ENCODE measurements at places on chromosomes 4 and X.

GRCh38 chr4:124389591-124389990 lies 322.9 kb downstream of the ANKRD50 start:
- DNase-seq: no peak

DNA sequence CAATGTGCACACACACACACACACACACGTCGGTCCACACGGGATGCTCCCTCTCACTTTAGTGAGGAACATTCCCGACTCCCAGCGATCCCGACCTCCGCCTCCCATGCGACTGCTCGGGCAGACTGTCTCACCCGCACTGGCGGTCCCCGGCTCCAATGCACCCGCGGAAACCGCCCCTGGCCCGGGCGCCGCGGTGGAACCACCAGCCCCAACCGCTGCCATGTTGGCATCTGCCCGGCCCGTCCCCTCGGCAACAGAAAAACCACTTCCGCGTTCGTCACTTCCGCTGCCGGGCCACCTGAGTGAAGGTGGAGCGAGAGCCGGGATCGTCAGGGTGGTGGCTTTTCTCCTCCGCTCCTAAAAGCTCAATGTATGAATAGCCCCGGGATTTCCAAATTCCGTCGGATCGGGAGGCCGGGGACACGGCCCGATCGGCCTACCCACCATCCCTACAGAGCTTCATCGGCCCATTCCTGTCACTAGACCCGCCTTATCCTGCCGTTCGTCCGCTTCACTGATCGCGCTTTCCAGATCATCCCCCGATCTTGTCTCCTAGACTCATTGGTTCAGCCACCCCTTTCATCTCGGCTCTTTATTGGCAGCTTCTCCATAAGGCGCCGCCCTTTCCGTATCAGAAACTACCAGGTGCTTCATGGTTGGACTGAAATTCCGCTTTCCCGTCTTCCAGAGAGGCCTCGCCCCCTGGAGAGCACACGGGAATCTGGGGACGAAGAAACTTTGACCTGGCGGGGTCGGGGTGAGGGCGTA lies at the start of gene SLC35A2:
Gene SLC35A2, minus strand, starts transcription at position 235 of the 771 bp plus-strand sequence. Its CDS starts 10 bp downstream, at position 225.
- DNase-seq: peak; percentile 92

DNA sequence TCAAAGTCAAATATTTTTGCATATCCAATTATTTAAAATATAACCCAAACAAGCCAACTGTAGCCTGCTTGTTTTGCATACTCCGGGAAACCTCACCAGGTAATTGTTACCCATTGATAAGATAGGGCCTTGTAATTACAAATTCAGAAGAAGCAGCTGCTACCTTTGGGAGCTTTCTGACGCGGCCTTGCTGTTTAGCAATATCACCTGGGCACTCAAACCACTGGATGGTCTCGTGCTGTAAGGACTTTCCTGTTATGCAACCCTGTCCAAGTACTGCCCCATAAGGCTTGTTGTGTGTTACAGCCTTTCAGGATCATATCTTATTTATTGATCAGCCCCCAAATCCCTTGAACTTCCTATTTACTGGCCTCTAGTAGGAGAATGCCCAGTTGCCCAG lies 52.1 kb downstream of the HS3ST1 start:
- no peak for DNase-seq

- no peak for DNase-seq
Observed at GRCh38 chr4:101126059-101126458, 221.3 kb downstream of the PPP3CA start.

DNA sequence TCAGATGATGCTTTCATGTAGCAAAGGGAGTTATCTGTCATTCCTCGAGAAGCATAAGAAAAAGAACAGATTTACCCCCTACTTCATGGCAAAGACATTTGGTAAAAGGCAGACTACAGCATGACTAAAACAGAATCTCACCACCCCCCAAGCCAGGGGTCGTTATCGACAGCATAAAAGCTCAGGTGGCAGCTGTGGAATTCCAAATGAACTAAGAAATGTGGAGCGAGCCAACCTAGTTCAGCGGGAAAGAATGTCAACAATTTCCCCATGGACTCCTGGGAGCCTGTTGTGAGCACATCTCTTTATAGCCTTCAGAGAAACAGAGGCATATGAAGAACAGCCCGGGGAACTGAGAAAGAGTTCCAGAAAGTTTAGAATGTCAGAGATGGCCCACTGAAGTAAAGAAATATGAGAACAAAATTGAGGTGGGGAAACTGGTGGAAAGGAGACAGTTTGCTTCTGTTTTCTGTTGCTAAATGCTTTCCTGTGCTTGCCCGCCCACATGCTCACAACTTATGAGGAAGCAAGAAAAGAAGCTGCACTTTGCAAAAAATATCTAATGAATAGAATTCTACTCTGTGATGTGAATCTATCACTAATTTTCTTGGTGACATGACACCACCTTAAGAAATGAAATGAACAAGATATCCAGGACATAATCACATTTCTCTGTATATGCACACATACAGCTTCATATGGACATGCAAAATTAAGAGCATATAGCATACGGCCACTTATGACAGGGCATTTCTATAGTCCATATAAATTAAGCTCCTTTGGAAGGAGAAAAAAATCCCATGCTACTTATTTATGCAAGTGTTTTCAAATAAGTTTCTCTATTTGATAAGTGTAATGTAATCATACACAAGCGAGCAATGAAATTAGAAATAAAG lies 135.3 kb upstream of the MID1 start:
- no peak for DNase-seq

DNA sequence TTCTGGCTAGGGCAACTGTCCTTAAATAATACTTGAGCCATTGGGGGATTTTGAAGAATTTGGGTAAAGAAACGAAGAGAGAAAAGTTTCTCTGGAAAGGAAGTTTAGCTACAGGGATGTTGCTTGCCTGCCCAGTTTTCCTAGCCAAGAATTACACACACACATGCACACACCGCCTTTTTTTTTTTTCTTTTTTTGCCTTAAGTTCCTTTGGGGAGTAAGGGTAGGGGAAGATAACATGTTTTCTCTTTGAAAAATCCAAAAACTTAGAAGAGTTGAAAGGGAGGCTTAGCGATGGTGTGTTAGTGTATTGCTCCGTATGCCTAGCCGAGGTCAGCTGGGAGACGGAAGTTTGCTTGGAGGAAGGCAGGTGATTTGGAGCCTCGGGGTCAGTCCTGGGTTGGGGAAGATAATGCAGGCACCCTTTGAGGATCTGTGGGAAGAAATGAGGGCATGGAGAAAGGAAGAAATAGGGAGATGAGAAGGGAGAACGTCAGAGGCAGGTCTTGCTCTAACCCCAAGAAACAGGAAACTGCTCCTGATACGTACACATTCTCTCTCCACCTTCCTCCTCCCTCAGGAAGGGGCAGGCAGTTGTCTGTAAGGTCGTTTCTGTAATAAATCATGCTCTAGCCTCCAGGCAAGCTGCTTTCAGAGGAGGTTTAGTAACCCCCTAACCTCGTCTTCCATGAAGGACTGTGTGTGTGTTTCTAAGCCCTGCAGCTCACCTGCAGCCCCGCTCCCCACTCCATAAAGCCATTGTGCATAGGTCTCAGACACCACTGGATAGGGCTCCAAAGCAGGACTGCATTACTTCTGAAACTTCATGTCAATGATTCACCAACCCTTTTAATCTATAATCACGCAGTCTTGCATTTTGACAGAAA lies 10.5 kb downstream of the KLF3 start:
- DNase-seq: peak; percentile 34

GRCh38 chrX:10949541-10949940 lies 161.6 kb upstream of the HCCS start:
- no peak for DNase-seq

- no peak for DNase-seq
Observed at GRCh38 chrX:142201113-142201512, 4.0 kb downstream of the MAGEC2 start.

DNA sequence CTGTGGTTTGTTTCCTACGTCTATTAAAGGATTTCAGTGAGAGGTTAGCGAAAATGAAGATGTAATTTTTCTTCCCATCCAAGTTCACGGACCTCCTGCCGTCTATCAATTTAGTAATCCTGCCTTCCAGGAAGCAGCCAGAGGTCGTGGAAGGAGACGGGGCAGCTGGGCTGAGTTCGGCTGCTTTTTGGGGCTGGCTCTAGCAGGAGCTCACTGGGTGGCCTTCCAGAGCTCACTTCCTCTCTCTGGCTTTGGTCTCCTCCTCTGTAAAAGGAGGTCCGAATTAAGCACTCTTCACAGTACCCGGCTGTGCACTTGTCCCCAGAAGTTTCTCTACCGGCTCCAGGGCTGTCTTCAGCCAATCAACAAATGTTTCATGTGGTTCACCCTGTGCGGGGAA lies 295.4 kb downstream of the BCOR start:
- no peak for DNase-seq

- DNase-seq: peak; percentile 82
Observed at GRCh38 chrX:65668377-65669310, 1.2 kb downstream of the MSN start.

GRCh38 chrX:124028182-124028581 lies 66.7 kb downstream of the STAG2 start:
- no peak for DNase-seq

- peak; percentile 64 for DNase-seq
Observed at GRCh38 chrX:41558531-41558930, 111.4 kb downstream of the NYX start.

DNA sequence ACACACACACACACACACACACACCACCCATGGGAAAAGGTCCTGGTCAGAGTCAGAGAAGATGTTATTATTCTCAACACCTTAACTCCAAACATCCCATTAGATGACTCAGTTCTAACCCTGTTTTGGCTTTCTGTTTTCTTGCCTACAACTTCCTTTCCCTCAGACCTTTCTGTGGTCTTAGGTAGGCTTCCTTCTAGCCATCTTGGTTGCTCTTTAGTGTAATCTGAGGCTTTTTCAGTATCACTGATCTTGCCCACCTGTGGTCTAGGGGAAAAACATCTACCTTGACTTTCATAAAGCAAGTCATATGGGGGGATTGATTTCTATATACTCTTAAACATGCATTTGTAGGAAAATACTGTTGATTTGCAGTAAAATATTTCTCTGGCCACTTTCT lies 56.9 kb downstream of the ATG4A start:
- DNase-seq: no peak

- peak; percentile 40 for DNase-seq
Observed at GRCh38 chr4:3112609-3113469, 38.4 kb downstream of the HTT start.

Data from Karpas-422 (cell line).